BJ (cell line): ENCODE measurements at places on chromosomes 3 and 15.

DNA sequence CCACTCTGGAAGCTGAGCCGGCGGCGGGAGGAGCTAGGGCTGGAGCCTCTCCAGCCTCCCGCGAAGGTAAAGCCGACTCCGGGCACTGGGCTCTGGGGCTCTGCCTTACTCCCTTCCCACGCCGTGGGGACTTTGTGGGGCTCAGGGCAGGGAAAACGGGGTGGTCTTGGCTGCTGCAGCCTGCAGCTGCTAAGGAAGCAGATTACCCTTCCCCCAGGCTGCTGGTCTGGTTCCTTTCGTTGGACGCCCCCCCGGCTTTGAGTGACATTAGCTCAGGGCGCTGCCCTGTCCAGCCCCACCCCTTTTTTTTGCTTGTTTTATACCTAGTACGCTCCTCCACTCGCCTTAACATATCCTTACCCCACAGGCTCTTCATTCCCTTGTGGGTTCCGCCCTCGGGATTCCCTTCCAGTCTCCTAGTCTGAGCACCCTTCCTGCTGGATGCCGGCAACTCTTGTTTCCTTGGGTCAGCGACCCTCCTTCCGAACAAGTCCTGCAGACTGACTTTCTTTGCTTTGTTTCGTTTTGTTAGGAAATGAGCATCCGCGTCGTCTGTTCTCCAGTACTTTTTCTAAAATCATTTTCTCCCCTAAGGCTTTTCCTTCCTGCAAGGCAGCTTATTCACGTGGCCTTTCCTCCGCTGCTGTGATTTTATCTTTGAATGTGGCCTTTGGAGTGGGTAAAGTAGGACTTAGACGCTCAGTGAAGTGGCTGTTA, 551 bp downstream of the DNAJC13 start:
- no peak for DNase-seq

DNA sequence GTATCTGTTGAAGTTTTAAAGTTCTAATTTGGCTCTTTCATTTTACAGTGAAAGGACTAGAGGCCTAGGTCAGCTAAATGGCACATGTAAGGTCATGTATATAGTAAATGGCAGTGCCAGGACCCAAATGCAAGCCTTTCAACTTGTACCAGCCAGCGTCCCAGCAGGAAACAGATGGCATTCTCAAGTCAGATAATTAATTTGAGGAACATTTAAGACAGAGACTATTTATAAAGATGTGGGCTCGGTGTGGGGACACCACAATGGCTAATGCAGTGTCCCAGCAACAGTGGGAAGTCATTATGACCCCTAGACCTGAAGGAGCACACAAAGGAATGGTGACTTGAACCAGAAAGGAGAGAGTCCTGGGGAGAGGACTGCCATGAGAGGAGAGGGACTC, 6.1 kb downstream of the MINDY4B start:
- no peak for DNase-seq

DNA sequence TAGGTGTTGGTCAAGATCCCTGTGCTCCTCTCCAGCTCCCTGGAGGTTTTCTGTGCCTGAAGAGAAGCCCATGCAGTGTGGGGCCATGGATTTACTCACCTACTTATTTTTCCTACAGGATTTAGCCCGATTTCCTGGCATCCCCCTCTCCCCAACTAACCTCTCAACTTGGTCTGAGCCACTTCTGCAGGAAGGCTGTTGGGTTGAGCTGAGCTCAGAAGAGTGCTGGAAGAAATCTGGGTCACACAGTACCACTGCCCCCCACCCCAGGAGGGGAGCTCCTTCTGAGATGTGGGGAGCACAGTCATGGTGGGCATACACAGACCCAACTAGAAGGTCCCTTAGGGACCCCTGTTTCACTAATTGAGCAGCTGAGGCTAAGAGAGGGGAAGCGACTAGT, 34.4 kb upstream of the SLCO2A1 start:
- DNase-seq: no peak

GRCh38 chr3:46642971-46643370, 30.6 kb downstream of the FAM240A start:
- DNase-seq: no peak

- no peak for DNase-seq
These were observed 3.2 kb upstream of the GABRG3 start for GRCh38 chr15:26967719-26968269.

DNA sequence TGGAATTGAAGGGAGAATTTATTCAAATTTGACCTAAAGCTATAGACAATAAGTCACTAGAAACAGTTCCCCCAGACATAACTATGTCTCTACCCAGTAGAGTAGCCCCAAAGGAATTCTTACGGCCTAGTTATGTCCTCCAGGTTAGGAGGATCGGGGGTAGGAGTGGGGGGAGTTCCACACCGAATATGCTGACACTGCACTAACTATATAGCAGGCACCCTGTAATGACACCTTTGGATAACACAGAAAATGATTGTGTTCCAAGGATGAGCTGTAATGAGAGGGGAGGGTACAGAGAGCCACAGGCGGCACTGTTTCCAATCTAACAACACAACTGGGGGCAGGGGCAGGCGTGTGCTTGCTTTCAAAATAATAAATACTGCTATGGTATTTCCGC, 376.2 kb upstream of the RORA start:
- no peak for DNase-seq

DNA sequence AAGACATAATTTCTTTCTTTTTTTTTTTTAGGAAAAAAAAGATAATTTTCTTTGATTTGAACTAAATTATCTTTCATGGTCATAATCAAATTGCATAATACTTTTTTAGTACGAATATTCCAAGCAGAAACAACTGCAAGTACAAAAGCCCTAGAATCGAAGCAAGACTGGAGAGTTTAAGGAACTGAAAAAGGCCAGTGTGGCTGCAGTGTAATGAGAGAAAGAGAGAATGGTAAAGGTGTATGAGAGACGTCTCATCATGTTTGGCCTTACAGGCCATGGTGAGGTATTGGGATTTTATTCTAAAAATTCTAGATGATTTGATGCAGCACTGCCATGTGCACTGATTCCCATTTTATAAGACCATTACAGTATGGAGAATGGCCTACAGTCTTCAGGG, 180.9 kb downstream of the SUCNR1 start:
- no peak for DNase-seq

DNA sequence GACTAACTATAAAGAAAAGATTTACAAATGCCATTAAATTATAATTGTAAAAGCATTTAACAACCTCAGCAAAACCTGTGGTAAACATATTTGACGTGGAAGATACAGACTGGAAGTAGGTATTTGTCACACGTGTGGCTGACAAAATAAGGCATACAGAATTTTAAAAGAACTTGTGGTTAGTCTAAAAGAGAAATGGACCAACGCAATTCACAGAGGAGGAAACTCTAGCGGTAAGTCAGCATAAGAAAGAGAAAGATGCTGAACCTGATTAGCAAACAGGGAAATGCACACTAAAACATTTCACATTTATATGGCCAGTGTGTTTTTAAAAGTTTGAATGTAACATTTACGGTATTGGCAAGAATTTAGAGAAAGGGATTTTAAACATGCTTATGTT, 35.3 kb downstream of the KCNH8 start:
- DNase-seq: no peak

DNA sequence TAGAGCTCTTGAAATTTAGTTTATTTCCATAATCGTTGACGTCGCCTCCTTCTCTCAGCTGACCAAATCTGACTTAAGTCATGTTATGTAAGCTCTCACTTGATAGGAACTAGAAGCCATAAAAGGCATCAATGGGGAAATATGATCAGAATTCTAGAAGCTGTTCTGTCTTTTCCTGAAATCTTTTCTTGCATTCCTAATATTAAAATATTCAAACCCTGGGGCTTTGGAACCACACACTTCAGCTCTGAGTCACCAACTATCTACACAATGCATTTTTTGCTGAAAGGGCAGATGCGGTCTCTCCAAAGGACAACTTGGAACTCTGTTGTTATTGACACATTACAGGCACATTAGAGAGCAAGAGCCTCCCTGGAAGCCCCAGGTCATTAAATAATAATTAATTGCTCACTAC, 91.3 kb downstream of the LARS2 start:
- peak; percentile 66 for DNase-seq

DNA sequence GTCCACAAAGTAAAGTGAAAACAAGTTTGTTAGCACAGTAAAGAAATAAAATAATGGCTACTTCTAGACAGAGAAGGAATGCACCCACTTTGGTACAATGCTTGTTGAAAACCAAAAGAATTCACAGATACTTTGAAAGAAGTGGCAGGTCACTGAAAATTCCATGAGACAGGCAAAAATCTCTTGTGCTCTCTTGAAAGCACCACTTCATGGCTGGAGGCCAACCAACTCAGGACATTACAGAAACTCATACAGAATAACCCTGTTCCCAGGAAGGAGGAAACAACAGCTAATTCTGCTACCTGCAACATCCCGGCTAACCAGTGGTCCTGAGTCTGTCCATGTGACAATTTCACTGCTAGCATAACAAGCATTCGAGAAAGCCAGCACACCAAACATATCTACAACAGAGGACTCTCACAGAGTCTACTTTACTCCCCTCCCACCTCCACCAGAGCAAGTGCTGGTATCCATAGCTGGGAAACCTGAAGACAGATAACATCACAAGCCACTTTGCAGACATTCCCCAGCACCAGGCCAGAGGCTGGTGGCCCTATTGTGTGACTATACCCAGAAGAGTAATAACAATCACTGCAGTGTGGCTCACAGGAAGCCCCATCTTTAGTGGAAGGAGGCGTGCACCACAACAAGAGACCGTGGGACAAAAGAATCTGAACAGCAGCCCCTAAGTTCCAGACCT, 255.3 kb upstream of the SLITRK3 start:
- no peak for DNase-seq

DNA sequence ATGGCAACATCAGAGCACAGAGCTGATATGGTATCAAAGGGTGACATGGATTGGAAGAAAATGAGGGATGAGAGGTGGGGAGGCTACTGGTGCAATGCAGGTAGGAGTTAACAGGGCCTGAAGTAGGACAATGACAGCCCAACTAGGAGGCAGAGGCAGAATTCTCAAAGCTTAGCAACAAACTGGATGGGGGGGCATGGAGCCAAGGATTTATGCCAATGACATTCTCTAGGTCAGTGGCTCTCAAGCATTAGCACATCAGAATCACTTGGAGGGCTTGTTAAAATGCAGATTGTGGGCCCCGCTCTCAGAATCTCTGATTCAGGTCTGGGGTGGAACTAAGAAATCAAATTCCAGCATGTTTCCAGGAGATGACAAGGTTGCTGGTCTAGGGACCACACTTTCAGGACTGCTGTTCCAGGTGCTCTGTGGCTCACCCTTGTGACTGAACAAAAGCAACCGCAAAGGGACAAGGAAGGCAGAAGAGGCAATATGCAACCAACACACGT, 98.0 kb upstream of the TNIK start:
- DNase-seq: no peak

- no peak for DNase-seq
These were observed 88.7 kb downstream of the SEMA6D start for GRCh38 chr15:47806008-47806407.

- DNase-seq: no peak
These were observed 262.7 kb upstream of the GADL1 start for GRCh38 chr3:31157047-31157694.

DNA sequence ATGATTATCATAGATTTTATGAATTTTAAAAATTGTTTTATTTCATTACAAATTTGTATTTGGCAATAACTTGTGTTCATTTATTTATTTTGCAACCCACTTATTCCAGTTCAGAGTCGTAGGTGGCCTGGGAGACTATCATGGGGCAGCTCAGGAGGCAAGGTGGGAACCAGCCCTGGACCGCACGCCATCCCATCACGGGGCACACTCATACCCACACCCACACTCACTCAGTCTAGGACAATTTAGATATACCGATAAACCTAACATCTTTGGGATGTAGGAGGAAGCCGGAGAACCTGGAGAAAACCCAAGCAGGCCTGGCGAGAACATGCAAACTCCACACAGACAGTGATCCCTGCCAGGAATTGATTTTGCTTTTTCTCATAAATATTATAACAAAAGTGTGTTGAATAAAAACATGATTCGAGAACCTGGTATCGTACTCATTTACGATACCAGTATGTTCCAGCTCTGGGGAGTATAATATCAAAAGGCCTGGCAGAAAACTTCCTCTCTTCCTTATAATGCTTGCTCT, 205.3 kb downstream of the NFKBIZ start:
- DNase-seq: no peak

GRCh38 chr3:155517903-155518302, 224.4 kb upstream of the STRIT1 start:
- no peak for DNase-seq

- no peak for DNase-seq
These were observed 1.7 kb downstream of the CFAP44 start for GRCh38 chr3:113439606-113440005.

DNA sequence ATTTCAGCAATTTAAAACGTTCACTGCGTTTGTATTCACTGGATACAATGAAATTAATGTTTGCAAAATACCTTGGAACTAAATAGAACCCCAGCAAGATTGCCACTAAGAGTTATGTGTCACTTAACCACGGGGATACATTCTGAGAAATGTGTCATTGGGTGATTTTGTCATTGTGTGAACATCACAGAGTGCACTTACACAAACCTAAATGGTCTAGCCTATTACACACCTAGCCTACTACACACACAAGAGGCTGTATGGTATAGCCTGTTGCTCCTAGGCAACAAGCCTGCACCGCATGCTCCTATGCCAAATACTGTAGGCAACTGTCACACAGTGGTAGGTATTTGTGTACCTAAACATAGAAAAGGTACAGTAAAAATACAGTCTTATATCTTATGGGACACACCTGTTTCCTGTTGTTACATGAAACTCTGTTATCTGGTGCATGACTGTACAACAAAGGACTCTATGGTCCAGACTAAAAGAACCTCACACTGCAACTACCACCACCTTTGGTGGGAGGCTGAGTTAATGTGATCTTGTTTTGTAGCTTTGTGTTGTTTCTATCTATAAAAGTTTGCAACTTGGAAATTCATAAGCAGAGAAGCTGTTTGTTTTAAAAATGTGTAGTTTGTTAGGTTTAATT, 92.2 kb upstream of the NTRK3 start:
- no peak for DNase-seq

DNA sequence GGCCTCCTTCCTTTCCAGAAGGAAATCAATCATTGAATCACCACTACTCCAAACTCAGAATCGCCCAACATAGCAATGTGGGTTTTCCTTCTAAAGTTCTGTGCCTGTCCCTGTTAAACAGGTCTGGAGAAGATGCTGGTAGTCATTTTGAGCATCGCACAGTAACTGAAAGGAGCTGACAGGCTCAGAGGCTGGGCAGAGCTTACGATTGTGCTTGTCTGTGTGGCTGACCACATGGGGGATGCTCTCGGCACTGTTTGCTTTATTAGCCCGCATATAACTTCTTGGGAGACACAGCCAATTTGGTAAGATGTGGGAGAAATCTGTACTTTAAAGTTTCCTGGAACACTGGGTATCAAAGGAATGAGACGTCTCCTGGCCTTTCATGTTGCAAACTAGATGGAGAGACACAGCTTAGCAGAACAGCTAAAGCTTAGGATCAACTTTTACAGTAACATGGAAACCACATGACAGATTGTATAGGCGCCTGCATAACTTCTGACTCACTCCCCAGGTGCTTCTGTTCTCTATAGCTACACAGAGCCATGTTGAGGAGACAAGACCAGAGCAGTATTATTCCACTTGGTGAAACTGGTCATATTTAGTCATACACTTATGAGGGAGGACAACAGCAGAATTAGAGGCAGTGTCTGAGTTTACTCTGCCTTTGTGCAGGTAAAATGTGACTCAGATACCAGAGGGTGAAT, 374.1 kb downstream of the RORA start:
- no peak for DNase-seq
